ENCODE measurements at places on chromosomes 2 and 18. TPM values are rescaled to one million over a fixed set of nuclear protein-coding genes. Genes with fewer than 3 reads are reported as not detected.

Gene SERTAD2
- 12.0 TPM for total RNA-seq

DNA sequence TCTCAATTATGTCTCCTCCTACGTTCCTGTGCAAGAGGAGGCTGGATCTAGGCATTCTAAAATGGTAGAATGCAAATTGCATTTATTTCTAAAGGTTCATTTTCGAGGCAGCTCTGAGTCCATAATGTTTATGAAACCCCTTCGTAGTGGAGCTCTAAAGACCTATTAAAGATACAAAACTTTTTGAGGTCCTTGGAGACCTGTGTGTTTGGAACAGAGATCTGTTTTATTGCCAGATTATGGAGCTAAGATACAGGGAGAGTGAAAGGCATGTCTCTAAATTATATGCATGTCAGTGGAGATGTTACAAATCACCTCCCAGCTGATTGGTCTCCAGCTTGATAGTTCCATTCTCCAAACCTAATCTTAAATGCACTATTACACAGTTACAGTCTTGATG is 335.8 kb downstream of the GULP1 start:
- no peak for DNase-seq

DNA sequence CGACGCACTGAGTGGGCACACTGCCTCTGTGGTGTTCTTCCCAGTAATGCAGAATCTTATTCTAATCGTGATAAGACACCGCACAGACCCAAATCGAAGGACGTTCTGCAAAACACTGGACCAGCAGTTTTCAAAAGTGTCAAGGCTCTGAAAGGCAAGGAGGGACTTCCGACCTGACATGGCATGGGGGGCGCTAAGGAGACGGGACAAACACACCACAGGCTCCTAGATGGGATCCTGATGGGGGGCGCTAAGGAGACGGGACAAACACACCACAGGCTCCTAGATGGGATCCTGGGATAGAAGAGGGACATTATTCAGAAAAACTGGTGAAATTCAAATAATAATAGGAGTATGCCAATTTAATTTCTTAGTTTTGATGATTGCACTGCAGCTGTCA is 191.4 kb downstream of the LDLRAD4 start:
- no peak for DNase-seq

GRCh38 chr2:46101557-46102220 is 195.5 kb upstream of the EPAS1 start:
- DNase-seq, result no peak

DNA sequence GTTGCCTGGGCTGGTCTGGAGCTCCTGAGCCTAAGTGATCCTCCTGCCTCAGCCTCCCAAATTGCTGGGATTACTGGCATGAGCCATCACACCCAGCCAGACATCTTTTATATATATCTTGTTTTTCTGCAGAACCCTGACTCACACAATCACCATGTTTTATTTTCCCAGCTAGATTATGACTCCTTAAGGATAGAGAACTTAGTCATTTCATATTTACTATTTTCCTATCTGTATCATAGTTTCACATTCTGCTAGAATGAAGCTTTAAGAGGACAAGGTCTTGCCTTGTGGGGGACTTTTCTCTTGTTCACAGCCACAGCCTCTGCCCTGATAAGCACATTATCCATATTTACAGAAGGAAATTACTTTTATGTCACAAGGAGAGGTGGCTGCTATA is 73.9 kb downstream of the LBH start:
- no peak for DNase-seq

DNA sequence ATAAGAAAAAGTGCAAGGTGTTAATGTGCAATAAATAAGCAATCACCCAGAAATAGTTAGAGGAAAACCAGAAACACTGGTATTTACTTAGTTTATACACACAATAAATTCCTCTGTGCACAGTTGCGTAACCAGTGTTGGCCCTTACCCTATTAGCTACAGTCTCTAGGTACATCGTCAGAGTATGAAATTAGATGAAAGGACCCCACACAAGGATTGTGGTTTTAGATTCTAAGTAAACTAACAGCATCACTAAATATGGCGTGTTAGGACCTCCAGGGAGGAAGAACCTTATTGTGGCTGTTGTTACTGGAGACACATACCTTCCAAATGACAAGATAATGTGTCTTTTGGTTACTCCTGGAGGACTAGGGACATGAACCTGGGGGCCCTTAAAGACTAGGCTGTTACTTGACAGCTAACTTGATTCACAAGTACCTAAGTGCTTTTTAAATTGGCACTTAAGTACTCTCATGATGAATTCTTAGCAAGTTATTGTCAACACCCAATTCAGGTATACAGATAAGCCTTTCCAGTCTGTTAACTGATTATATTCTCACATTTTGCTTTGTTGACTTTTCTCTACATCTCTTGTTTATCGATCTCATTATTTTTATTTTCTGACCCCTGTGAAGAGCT is 115.3 kb downstream of the FEZ2 start:
- DNase-seq, result no peak

- no peak for DNase-seq
Observed at GRCh38 chr2:134410831-134411231, 157.0 kb downstream of the MGAT5 start.
